ENCODE measurements at places on chromosomes 1 and 21. TPM values are rescaled to one million over a fixed set of nuclear protein-coding genes. Genes with fewer than 3 reads are reported as not detected.

- DNase-seq, result no peak
These were observed 4.4 kb downstream of the TSPEAR start for GRCh38 chr21:44706706-44707581.

DNA sequence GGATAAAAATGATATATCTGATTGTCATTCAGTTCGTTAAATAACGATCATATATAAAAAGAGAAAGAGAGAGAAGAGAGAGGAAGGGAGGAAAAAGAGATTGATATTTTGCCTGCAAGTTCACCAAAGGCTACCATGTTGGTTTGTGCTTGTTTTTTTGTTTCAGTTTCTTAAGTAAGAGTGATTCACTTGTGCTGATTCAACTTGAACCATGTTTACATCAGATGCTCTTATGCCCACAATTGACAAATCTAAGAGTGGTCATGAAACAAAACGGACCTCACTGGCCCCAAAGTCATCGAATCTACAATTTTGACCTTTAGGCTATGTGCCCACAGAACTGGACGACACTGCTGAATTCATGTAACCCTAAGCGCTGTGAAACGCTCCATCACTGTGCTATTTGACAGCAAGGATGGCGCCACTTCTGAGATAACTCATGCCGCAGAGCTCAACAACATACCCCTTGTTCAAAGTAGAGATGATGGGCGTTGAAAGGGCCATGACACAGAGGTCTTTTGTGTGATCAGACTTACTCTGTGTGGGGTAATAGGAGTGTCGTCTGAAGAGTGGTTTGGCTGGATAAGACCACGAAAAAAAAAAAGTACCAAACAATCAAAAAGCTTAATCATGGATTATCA, 481.4 kb downstream of the SETD4 start:
- DNase-seq, result no peak

Gene EVA1C
- 2.4 TPM for total RNA-seq

- DNase-seq, result no peak
These were observed 38.8 kb upstream of the STMN1 start for GRCh38 chr1:25944986-25945385.

GRCh38 chr1:81682490-81682889, 118.2 kb upstream of the ADGRL2 start:
- no peak for DNase-seq

GRCh38 chr1:52186449-52186848, 44.6 kb downstream of the ZFYVE9 start:
- no peak for DNase-seq

DNA sequence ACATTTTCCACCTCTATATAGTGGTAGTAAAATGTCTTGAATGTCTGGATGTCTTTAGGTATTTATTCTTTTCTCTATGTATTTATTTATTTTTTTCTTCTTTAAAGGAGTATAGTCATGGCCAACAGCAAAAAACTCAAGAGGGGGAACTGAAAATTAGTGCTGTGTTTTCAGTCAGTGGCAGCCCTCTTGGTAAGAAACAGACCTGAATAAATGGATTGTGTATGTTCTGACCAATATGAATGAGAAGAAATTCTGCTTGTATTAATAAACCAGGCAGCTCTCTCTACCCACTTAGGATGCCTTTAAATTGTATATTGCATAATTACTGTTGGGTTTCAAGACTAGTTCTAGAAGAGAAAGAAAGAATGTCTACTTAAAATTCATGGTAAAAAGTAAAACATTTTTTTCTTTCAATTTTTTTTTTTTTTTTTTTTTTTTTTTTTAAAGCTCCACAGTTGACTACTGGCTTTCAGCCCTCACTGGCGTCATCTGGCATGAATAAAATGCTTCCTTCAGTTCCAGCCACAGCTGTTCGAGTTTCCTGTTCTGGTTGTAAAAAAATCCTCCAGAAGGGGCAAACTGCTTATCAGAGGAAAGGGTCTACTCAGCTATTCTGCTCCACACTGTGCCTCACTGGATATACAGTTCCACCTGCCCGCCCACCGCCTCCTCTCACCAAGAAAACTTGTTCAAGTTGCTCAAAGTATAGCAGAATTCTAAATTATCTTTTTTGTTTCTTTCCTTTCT, 101.6 kb downstream of the ZMYM4 start:
- peak; percentile 57 for DNase-seq

GRCh38 chr1:12279003-12279402, 49.2 kb downstream of the VPS13D start:
- DNase-seq, result no peak

GRCh38 chr1:59276439-59276851, 20.4 kb upstream of the FGGY start:
- DNase-seq, result no peak

DNA sequence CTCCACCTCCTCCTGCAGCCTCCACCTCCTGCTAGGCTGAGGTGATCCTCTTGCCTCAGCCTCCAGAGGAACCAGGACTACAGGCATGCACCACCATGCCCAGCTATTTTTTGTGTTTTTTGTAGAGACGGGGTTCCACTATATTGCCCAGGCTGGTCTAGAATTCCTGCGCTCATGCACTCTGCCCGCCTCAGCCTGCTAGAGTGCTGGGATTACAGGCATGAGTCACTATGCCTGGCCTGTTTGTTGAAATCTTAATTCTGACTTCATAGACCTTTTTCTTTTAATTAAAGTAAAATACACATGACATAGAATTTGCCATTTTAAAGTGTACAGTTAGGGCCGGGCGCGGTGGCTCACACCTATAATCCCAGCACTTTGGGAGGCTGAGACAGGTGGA, 42.7 kb downstream of the FAAP20 start:
- DNase-seq, result no peak

GRCh38 chr1:87644579-87645190, 316.0 kb downstream of the LMO4 start:
- DNase-seq, result no peak

DNA sequence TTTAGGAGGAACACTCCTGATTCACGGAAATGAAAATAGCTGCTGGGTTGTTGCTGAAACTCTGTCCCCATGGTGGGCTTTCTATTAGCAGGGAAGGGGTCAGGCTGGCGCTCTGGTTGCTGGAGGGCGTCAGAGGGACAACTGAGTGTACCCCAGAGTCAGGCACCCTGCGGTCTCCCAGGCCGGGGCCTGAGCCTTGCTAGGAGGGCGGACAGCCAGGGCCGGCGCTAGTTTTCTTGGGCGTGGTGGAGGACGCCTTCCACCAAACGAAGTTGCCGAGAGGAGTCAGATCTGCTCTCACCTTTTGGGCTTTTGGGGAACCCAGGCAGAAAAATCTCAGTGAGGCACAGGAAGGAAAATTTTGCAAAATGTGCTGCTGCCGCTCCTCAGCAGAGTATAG, 54.8 kb downstream of the NGF start:
- no peak for DNase-seq

DNA sequence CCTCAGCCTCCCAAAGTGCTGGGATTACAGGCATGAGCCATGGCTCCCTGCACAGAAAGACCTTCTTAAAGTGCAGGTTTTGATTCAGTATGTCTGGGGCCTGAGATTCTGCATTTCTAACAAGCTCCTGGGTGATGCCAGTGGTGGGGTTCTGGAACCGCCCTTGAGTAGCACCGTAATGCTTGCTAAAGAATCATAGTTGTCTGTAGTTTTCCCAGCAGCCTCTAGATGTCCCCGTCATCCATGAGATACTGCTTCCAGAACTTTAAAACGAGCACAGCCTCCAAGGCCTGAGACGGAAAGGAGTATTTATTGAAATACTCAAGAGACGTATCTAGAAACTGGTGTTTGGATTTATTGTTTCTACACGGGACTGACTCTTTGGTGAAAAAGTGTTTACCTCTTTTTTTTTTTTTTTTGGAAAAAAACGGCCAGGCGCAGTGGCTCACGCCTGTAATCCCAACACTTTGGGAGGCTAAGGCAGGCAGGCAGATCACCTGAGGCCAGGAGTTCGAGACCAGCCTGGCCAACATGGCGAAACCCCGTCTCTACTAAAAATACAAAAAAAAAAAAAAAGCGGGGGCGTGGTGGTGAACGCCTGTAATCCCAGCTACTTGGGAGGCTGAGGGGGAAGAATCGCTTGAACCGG, 2.6 kb upstream of the TOR3A start:
- peak; percentile 57 for DNase-seq
